ENCODE measurements at places on chromosomes 6 and 20. TPM values are rescaled to one million over a fixed set of nuclear protein-coding genes. Genes with fewer than 3 reads are reported as not detected.

ZBTB9 gene
- 6.9 TPM for total RNA-seq

TFAP2D gene
- not detected for total RNA-seq

TCP11 gene
- not detected for total RNA-seq

TTK gene
- not detected for total RNA-seq

AK9 gene
- 43.1 TPM for total RNA-seq

RCAN2 gene
- total RNA-seq, result 7.1 TPM

ADAM33 gene
- total RNA-seq, result 4.3 TPM

ME1 gene
- 15.8 TPM for total RNA-seq

WFDC2 gene
- 139 TPM for total RNA-seq

BPI gene
- 0.76 TPM for total RNA-seq

PLEKHG1 gene
- 45.4 TPM for total RNA-seq

CTSZ gene
- 405 TPM for total RNA-seq

ADGRG6 gene
- 22.5 TPM for total RNA-seq

SSTR4 gene
- not detected for total RNA-seq

RAET1E gene
- total RNA-seq, result not detected

SLC26A8 gene
- under 0.01 TPM for total RNA-seq

GNMT gene
- total RNA-seq, result 7.8 TPM

PAK5 gene
- not detected for total RNA-seq

ROS1 gene
- 129 TPM for total RNA-seq

GPLD1 gene
- total RNA-seq, result 5.3 TPM

NCR2 gene
- not detected for total RNA-seq

ACTL10 gene
- not detected for total RNA-seq

HLA-DMA gene
- 271 TPM for total RNA-seq

ADGB gene
- 7.3 TPM for total RNA-seq

EYA4 gene
- total RNA-seq, result 1.0 TPM

KHDC1L gene
- not detected for total RNA-seq

SOX4 gene
- total RNA-seq, result 16.4 TPM

SIRPB2 gene
- 59.7 TPM for total RNA-seq
